Mesothelial cell of epicardium (in vitro differentiated cells): ENCODE measurements at places on chromosomes 13 and 19.
A peak's percentile ranks its signal among the peaks of the same experiment; 100 is the strongest.

DNA sequence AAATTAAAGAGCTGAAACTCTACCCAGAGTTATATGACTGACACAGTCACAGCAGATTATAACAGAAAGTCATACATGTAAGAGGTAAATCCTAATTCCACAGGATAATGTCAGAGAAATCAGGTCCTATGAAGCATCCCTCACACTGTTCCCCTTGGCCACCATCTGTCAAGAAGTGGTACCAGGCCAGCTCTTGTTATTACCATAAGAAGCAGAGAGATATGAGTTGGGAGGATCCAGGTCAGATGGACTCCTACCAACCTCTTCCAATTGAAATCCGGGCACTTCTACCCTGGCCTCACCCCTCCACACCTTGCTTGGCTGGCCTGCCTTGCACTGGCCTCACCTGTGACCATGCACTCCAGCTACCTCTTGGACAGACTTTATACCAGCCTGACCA is 353.2 kb downstream of the DNAJC15 start:
- DNase-seq, result no peak

GRCh38 chr13:100527644-100528043 is 60.9 kb downstream of the GGACT start:
- no peak for DNase-seq

DNA sequence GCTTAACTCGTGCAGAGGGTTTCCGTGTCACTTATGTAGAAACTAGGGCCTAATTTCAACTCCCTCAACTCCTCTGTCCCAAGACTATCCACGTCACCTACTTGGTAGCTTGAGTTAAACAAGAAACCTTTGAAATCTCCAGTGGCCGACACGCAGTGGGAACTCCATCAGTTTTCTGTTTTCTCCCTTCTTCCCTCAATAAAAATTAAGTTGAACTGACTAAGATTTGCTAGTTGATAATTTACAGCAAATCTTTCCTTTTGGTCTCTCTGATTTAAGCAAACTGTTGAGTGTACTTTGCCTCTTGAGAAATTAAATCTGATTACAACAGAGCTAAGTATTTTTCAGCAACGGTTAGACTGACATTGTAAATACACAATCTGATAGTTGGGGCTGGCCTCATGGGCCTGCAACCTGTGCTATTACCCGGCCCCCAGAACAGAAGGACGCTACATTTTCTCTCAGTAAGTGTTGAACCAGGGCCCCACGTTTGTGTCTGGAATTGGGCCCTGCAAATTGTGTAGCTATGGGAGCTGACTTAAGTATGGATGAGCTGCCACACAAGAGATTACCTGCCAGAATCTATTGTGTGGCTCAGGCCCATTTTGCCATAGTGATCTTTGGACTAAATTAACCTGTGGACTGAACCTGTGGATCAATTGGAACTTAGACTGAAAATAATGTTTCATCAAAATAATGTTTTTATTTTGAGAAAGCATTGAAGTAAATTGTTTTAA is 708 bp upstream of the ESD start:
- no peak for DNase-seq

DNA sequence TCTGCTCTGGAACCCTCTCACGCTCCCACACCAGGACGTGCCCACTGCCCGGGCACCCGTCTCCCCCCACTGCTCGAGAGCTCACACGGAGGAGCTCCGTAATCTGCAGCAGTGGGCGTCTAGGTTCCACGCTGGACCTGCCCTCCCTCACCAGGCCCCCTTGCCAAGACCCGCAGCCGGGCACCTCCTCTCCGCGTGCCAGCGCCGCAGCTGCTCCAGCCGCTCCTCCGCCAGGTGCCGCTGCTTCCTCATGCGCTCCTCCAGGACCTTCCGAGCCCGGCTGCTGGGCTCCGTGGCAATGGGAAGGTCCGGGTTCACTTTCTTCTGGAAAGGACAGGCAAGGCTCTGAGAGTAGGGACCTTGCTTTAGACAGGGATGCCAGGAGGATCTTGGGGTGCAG is 35.0 kb upstream of the MATK start:
- no peak for DNase-seq

DNA sequence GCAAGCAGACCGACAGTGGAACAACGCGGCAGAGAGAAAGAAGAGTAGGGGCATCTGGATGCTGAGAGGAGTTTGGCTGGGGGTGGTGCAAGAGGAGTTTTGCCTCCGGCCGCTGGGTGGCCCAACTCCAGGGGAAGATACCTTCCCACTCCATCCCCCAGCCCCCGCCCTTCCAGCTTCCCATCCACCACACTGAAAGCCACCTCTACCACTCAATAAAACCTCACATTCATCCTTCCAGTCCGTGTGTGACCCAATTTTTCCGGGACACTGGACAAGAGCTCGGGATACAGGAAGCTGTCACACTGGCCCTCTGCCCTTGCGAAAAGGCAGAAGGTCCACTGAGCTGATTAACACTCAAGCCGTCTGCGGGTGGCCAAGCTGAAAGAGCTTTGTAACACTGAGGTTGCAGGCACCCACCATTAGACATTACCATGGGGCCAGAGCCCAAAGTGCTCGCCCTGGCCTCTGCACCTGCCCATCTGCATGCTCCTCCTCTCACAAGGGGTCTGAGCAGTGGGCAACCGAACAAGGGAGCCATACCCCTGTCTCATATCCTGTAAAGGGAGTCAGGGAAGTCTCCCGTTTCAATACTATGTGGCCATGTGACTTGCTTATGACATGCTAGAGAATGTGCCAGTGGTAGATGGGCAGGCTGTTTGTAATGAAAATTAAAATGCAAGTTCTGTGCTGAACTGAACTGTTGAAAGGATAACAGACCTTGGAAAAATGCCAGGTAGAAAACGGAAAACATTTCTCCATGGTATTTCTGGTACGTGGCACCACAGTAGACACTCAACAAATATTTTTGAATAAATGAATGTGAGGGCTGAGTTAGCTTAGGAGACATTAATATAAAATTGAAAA is 205.1 kb upstream of the STARD13 start:
- DNase-seq, result no peak

DNA sequence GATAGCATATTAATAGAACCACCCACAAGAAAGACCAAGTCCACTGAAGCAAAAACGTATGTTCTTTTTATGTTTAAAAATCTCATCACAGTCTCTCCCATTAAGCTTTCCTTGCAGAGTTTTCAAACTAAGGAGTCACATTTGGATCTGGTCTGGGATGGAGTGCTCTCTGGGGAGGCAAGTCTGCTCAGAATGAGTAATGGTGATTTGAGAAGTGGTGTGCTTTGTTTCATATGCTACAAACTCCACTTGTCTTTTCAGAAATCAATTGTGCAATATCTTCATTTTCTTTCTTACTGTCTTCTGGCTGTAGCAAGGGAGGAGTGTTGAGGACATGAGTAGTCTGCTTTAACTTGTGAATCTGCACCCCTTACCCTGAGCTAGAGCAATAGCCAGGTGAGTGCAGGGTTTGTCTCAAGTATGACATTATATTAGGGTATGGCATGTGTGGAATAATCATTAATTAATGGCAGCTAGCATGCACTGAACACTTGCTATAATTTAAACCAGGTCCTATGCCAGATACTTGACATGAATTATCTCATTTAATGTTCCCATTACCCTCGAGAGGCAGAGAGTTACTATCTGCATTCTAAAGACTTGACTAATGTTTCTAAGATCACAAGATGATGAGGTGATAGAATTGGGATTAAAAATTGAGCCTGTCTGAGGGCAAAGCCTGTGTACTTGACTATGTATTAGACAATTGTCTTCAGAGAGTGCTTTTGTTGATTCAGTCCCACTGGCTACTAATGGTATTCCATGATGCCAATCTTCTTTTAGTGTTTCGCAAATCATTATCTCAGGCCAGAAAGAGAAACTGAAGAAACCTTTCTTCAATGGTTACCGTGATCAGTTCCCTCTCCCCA is 171.8 kb downstream of the GPC6 start:
- no peak for DNase-seq

DNA sequence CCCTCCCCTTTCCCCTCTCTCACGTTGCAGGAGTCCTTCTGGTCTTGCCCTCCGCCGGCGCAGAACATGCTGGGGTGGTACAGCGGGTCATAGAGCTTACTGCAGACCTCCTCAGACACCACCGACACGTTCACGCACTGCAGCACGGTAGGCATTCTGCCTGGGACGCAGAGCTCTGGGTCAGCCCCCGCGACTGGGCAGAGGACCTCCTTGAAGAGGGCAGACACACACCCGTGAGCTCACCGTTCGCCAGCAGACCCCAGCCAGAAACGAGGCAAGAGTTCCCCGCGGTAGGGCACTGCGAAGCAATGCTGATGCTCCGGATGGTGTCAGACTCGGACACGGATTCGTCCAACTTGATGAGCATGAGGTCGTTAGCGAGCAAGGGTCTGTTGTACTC is 2.9 kb downstream of the KLK4 start:
- no peak for DNase-seq

GRCh38 chr13:105952233-105952972 is 583.1 kb downstream of the EFNB2 start:
- no peak for DNase-seq

DNA sequence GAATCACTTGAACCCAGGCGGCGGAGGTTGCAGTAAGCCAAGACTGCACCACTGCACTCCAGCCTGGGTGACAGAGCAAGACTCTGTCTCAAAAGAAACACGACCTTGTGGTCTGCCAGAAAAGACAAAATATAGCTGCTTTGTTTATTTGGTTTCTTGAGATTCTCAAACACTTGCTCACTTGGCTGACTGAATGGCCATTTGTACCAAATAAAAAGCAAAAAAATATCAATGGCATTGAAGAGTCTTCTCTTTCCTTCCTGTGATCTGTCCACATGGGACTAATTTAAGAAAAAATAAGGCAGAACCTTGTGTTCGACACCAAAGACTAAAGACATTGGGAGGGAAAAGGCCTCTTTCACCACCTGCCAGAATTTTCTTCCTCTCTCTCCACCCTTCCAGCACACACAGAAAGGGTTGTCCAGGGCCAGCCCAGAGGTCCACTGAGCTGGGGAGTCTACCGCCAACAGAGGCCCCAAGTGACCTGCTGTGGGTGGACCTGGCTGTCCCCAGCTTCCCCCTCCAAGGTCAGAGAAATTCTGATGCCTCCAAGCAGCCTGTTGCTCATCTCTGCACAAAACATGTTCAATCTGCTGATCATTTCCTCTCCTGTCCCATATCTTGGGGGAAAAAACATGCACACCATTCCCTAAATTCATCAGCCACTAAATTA is 5.9 kb downstream of the BRME1 start:
- no peak for DNase-seq

GRCh38 chr13:24162604-24163003 is 2.1 kb downstream of the SPATA13 start:
- no peak for DNase-seq

- DNase-seq, result no peak
Observed at GRCh38 chr13:27621116-27621365, 651 bp upstream of the POLR1D start.

GRCh38 chr19:36139473-36140303 is at the start of gene CAPNS1:
TSS of gene CAPNS1 (plus strand) at chr19:36140066. CDS start at chr19:36141012, 946 bp downstream.
- peak; percentile 93 for DNase-seq

DNA sequence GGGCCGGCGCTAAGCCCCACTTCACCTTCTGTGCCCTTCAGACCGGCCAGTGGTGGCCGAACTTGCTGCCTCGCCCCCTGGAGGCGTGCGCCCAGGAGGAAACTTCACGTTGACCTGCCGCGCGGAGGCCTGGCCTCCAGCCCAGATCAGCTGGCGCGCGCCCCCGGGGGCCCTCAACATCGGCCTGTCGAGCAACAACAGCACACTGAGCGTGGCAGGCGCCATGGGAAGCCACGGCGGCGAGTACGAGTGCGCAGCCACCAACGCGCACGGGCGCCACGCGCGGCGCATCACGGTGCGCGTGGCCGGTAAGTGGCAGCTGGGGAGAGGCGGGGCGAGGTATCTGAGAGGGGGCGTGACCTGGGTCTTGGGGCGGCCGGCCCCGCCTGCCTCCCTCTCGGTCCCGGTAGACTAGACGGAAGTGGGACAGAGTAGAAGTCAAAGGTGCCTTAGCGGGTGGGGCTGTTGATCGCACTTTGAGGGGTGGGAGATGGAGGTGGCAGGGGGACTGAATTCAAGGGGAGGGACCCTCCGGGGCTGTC is 5.6 kb downstream of the ICAM5 start:
- DNase-seq, result no peak

GRCh38 chr13:65555962-65556361 is 1674.2 kb downstream of the PCDH9 start:
- no peak for DNase-seq

GRCh38 chr13:71591374-71591773 is 275.6 kb downstream of the DACH1 start:
- no peak for DNase-seq

DNA sequence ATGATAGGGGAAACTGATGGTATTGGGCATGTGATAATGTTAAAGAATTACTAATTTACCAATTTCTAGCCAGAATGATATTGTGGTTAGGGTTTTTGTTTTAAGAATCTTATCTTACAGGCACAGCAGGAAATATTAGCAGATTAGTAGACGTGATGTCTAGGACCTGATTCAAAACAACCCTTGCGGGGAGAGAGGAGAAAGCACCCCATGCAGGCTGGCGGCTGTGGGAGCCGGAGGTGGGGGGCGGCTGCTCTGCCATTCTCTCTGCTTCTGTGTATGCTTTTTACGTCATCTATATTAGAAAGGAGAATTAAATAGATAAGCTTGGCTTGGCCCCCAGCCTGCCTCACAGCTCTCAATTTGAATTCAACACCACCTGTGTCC is 41.5 kb downstream of the MLLT1 start:
- DNase-seq, result no peak

DNA sequence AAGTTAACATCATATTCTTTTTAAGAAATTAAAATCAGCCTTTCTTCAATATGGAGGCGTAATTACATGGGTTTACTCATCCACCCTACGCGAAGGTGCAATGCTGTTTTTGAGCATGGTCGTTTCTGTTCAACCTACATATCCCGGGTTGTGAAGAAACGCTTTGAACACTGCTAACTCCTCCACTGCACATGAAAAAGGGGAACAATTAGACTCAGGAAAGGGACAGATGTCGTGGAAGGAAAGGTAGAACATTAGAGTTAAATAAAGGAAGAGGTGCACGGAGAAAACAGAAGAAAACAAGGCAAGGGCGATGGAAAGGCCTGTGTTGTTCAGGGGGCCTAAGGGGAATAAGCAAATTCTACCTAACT is 4.1 kb downstream of the ZIC5 start:
- DNase-seq, result no peak

DNA sequence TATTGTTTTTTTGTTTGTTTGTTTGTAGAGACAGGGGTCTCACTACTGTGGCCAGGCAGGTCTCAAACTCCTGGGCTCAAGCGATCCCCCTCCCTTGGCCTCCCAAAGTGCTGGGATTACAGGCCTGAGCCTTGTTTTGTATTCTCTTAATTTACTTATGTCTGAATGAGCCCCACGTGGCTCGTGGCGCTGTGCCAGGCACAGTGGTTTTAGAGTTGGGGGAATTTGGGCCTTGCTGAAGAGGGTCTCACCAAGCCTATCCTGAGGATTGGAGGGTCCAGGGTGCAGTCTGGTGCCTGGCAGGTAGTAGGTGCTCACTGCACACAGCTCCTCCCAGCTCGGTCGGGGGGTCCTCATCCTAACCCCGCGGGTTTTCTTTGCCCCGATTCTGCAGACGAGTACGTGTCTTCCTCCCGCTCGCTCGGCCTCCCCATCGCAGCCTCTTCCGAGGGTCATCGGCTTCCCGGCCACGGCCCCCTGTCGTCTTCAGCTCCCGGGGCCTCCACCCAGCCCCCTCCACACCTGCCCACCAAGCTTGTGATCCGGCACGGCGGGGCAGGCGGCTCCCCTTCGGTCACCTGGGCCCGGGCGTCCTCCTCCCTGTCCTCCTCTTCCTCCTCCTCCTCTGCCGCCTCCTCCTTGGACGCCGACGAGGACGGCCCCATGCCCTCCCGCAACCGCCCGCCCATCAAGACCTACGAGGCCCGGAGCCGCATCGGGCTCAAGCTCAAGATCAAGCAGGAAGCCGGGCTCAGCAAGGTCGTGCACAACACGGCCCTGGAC is 12.1 kb upstream of the EHD2 start:
- no peak for DNase-seq

- DNase-seq, result no peak
Observed at GRCh38 chr19:38559428-38560401, 58.0 kb downstream of the MAP4K1 start.
